ENCODE measurements at places on chromosomes 3 and 15.
A peak's percentile ranks its signal among the peaks of the same experiment; 100 is the strongest.

DNA sequence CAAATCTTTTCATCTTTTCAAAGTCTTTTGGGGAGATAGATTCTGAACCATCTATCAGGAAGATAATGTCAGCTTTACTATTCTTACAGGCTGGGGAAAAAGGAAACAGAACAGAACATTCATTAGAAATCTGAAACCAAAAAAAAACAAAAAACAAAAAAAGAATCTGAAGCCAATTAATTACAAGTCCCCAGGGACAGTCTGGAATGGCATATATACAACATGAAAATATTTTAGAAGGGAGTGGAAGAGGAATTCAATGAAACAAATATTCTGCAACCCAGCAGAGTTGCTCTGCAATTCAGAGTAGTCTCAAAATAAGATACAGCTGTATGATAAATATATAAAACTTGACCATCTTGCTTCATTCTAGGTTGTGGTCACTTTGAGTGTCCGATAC is 41.7 kb upstream of the CAPN7 start:
- DNase-seq: no peak

DNA sequence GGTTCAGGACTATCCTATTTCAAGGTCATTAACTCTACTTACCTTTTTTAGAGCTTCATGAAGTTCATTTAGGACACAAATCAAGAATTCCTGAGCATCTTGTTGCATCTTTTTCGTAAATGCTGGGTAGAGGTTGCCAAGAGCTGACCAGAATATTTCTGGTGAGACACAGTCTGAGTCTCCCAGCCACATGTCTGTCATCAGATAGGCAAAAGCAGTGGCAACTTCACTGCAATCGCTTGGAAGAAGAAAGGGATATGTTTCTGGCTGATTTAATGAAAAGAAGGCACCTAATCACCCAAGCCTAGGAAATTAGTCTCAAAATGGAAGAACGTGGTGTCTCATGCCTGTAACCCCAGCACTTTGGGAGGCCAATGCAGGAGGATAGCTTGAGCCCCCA is 2.9 kb downstream of the USP50 start:
- no peak for DNase-seq

DNA sequence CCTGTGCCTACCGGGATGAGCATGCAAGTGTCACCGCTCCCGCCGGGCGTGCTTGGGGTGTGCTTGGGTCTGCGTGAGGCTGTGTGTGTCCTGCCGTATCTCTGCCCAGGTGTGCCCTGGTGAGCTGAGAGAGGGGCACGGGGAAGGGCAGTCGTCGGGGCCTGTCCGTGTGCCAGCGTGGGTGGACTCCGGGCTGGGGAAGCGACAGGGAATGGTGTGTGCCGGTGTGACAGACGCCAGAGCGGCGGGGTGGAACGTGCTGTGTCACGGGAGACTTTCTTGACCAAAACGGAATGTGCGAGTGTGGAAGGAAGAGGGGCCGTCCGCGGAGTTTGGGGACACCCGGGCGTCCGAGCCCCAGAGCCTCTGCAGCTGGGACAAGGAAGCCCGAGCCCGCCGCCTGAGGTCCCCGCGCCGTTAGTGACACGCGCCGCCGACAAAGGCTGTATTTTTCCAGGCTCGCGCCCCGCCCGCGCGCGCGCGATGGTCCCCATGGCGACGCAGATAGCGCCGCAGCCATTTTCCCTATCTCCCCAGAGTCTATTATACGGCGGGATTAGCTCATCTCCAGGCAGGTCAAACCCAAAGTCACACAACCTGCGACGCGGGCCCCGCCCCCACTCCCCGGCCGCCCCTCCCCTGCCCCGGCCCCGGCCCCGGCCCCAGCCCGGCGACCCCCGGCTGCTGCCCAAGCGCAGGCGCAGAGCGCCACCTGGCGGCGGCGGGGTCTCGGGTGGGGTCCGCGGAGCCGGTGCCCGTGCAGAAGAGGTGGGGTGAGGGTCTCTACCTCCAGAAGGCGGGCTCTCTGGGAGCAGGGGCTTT is 4.5 kb upstream of the GATA2 start:
- DNase-seq: peak; percentile 81

DNA sequence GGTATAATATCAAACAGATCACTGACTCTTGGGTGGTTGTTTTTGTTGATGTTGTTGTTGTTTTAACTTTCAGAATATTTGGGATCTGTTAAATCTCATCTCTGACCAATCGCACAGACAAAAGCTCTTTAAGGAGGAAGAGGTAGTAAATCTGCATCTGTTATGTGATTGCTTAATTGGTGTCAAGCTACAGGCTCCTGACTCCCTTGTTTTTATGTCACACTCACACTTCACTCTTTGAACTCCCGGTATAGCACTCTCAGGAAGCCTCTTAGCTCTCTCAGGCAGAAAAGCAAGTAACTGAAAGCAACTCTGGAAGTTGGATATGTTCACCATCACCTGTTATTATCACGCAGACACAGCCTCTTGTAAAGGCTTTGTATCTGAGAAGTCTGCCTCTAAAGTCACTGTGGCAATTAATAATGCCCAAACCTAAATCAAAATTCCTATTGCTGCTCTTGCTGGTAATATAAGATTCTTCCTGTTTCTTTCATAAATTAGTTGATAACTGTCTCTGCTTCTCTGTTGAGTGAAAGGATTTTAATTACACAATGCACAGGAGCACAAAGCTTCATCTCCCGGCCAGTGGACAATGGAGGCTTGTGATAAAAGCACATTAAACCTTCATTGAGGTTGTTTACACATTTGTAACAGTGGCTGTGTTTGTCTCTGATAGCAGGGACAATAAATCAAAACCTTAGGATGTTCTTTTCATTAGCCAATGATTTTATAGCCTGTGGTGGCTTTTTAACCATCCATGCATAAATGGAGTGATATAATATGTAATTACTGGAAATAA is 576.7 kb downstream of the MFSD1 start:
- no peak for DNase-seq

DNA sequence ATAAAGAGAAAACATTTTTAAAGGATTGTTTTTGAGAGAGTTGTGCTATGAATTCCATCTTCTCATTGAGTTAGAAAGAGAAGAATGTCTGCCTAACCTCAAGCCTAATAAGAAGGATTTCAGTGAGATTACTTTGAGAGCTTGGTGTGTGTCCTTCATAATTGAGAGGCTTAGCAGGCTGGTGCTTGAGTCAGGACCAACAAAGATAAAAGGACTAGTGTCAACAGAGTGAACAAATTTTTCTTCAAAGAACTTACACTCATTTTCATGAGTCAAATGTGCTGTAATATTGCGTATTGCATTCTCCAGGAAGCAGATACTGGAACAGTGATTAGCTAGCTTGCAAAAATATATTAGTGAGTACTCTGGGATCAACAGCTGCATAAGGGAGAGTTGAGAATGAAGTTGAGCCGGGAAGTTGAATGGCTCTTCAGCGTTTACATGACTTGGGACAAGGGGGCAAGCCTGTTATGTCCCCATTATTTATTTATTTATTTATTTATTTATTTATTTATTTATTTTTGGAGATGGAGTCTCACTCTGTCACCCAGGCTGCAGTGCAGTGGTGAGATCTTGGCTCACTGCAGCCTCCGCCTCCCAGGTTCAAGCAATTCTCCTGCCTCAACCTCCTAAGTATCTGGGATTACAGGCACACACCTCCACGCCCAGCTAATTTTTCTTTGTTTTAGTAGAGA is 37.5 kb upstream of the SLITRK3 start:
- DNase-seq: no peak

DNA sequence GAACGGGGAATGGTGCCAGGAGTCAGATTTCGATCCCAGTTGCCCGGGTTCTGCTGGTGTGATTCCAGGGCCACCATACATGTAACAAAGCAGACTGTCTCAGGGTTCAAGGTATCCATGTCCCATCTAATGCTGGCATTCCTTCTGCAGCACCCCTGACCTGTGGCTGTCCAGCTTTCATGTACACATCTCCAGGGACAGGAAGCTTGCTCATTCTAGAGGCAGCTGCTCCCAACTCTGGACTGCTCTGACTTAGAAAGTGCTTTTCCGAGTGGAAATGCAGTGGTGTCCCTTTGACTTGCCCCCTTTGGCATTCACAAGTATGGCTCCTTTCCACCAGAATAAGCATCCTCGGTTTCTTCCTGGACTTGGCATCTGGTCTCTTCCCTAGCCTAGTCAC is 30.9 kb downstream of the PML start:
- no peak for DNase-seq

GRCh38 chr3:41650406-41650805 is 311.5 kb downstream of the ULK4 start:
- DNase-seq: no peak

DNA sequence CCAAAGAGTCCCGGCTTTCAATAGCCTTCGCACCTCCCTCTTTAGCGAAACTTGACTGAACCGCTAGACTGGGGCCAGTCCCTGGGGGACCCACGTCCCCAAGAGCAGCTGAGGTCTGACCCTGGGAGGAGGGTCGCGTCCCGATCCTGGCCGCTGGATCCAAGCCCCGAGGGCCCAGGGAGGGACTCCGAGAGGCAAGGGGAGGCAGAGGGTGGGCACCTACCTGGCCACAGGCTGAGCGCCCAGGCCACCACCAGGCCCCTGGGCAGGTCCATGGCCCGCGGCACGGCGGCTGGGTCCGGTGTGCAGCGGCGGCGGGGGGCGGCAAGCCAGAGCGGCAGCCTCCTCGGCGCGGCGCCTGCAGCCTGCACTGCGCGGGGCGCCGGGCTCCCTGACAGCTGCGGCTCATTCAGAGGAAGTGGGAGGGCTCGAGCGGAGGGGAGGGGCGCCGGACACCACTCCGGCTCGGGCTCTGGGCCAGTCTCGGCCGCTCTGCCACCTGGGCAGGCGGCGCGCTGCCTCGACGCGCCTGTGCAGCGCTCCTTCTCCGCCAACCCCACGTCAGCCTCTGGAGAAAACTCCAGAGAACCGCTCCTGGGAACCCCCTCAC is at the start of gene ITGA11:
TSS of gene ITGA11 (minus strand) at position 372 of the 610 bp plus-strand sequence. CDS start at position 275, 97 bp downstream.
- DNase-seq: no peak

GRCh38 chr3:14988988-14989394 is 41.6 kb downstream of the NR2C2 start:
- DNase-seq: no peak

DNA sequence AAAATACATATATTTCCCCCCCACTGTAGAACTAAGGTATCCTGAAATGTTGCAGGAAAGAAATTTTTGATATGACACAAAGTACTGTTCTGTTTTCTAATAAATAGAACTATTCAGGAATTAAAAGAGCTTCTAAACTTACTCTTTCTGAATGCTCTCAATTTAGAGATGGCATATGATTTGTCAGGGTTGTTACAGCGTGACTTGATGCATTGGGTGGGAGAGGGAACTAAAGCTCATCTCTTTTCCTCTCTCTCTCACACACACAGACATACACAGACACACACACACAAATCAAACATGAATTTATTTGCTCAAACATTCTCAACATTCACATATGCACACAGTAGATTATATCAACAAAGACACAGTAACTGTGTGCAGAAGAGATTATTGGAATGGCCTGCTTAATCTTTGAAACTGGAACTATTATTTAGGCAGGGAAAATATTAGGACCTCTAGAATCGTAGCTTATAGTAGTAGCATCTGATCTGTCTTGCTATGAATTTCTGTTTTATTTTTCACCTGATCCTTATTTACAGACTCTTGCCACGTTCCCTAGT is 807.4 kb upstream of the GBE1 start:
- no peak for DNase-seq

- DNase-seq: no peak
Observed at GRCh38 chr15:52246686-52247431, 48.7 kb downstream of the MYO5C start.

- DNase-seq: no peak
Observed at GRCh38 chr3:53342353-53342752, 5.0 kb downstream of the DCP1A start.

- DNase-seq: no peak
Observed at GRCh38 chr3:16671690-16672089, 66.5 kb upstream of the DAZL start.

GRCh38 chr3:52827866-52828376 is 2.6 kb downstream of the ITIH4 start:
- DNase-seq: no peak

- no peak for DNase-seq
Observed at GRCh38 chr15:42453826-42454225, 37.1 kb downstream of the ZNF106 start.

GRCh38 chr3:191158815-191159214 is 40.2 kb upstream of the OSTN start:
- DNase-seq: no peak

GRCh38 chr3:149559525-149559924 is 85.0 kb downstream of the TM4SF4 start:
- no peak for DNase-seq

DNA sequence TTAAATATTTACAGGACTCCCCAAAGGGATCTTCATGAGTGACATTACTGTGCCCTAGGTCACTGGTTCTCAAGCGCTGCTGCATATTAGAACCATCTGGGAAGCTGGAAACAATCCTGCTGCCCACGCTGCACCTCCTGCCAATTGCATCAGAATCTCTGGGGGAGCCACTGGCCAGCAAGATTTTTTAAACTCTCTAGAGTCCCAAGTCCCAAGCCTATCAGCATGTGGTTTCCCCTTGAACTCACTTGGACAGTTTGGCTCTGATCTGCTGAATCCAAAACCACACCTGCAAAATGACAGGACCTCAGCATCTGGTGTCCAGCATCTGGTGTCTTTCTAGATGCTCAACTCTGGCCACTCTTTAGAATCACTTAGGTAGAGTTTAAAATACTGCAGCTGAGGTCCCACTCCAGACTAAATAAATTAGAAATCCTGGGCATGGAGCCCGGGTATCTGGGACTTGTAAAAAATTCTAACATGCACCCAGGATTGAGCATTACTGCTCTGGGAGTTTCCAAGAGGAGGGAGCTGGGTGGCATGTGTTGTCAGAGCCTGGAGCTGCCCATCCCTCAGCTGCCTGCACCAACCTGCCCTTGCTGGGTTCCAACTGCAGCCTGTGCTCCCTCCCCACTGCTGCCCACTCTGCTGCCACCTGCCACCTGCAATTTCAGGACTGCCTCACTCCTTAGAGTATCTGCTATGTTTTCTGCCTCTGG is 311.3 kb downstream of the SLC9A9 start:
- no peak for DNase-seq

DNA sequence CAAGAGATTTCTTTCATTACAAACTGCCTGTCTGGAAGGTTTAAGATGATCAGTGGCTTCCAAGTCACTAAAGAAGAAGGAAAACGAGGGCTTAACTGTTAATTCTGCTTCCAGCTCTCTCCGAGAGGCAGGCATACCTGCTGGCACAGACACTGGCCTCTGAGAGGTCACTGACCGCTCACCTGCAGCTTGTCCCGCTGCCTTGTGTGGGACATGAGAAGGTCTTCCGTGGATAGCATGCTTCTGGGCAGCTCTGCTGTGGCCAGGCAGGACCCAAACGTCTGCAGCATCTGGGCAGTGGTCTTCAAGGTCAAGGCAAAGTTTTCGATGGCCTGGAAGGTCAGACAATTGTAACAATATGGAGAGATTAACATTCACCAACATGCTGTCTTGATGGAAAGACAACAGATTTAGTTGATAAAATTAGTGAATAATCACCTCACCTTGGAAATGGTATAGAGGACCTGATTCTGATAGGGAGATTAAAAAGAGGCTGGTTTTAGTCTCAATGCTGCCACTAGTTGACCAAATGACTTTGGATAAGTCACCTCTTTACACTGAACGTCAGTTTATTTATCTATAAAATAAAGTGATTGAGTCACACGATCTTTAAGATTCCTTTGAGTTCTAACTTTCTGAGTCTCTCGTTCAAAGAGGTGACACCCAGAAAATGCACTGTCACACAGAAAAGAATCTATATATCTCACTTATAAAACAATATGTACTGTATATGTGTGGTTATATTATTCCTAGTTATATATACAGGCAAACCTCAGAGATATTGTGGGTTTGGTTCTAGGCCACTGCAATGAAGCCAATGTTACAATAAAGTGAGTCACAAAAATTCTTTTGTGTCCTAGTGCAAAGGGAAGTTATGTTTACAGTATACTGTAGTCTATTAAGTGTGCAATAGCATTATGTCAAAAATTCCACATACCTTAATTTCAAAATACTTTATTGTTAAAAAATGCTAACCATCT is 65.1 kb downstream of the B3GNT5 start:
- DNase-seq: peak; percentile 25

All from NCI-H1436 (cell line).